HCT116 (cell line): ENCODE measurements at places on chromosomes 6 and 20. TPM values are rescaled to one million over a fixed set of nuclear protein-coding genes. Genes with fewer than 3 reads are reported as not detected.

- DNase-seq: peak; percentile 41
Measured at GRCh38 chr6:127606131-127606562, 29.2 kb downstream of the C6orf58 start.

- DNase-seq: no peak
Measured at GRCh38 chr6:39471954-39472659, 149.6 kb upstream of the KCNK16 start.

Gene PPP1R18
- total RNA-seq: 33.6 TPM

Gene HUS1B
- 0.76 TPM for total RNA-seq

- no peak for DNase-seq
Measured at GRCh38 chr6:515267-515666, 123.7 kb downstream of the IRF4 start.

DNA sequence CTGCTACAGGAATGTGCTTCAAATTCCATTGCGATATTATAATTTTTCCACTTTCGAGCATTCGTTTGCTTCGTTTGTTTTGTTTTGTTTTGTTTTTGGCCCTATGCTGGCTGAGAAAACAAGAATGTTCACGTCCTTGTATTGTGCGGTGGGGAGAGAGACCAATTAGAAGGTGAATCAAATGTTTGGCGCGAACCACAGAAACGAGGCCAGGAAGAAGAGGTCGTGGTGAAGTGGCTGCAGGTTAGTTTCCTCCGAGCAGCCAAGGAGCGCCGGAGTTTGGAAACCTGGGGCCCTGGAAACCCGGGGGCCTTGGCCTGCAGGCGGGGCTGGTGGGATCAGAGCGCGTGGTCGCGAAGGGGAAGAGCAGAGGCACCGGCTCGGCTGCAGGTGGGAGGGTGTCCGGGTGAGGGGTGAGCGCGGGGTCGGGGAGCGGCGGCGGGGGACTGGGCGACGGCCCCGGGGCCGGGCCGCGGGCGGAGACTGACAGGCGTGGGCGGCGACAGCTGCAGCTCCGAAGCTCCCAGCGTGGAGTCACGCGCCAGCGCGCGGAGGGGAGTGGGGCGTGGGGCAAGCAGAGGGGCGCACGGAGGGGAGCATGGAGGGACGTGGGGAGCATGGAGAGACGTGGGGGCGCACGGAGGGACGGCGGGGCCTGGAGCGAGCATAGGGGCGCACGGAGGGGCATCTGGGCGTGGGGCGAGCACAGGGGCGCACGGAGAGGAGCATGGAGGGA is 141.5 kb upstream of the PDE10A start:
- no peak for DNase-seq

- no peak for DNase-seq
Measured at GRCh38 chr20:40610730-40611129, 78.3 kb downstream of the MAFB start.

DNA sequence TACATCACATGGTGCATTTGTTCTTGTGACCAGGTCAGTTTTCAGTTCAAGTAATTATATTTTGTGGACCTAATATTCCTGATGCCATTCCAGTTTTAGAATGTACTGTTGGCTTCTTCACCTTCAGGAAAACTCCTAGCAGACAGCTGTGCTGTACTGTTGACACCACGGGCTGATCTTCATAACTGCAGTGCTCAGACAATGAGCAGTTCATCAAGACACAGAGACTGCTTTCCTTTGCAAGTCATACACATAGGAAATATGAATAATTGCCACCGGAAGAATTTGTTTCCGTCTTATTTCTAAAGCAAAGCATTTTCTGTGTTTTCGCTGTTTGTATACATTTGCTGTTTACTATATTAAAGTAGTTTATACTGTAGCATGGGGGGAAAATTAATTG is 89.8 kb downstream of the C6orf118 start:
- DNase-seq: no peak

GRCh38 chr6:25278261-25278913 is 787 bp upstream of the CARMIL1 start:
- DNase-seq: no peak

GRCh38 chr20:34062570-34063482 is 49.2 kb downstream of the EIF2S2 start:
- DNase-seq: no peak
